Activated CD4-positive, alpha-beta memory T cell treated with anti-CD3 and anti-CD28 coated beads for 36 hours (primary cell): ENCODE measurements at places on chromosomes 4 and X. TPM values are rescaled to one million over a fixed set of nuclear protein-coding genes. Genes with fewer than 3 reads are reported as not detected.

Gene UGT2A1
- not detected for total RNA-seq

Gene PPBP
- total RNA-seq = not detected

Gene ANKRD17
- 43.2 TPM for total RNA-seq

Gene TMSB15C
- 2.7 TPM for total RNA-seq

Gene GPM6B
- not detected for total RNA-seq

Gene SMIM10
- 0.34 TPM for total RNA-seq

Gene BTC
- total RNA-seq = not detected

Gene SYAP1
- total RNA-seq = 20.8 TPM

Gene NUP62CL
- total RNA-seq = 2.8 TPM

Gene IDS
- 72.2 TPM for total RNA-seq

Gene ESX1
- not detected for total RNA-seq

Gene CMC4
- 7.2 TPM for total RNA-seq

Gene LIMCH1
- total RNA-seq = not detected

Gene HERC6
- total RNA-seq = 12.5 TPM

Gene CENPE
- 41.9 TPM for total RNA-seq

Gene DDIT4L
- total RNA-seq = 0.24 TPM

Gene GABRQ
- total RNA-seq = not detected

Gene ZDHHC15
- total RNA-seq = 0.14 TPM

Gene ATOH1
- not detected for total RNA-seq

Gene PDGFRA
- not detected for total RNA-seq

Gene CABS1
- total RNA-seq = not detected

Gene ARFIP1
- total RNA-seq = 9.3 TPM

Gene WNK3
- 0.19 TPM for total RNA-seq

Gene ARAP2
- total RNA-seq = 49.3 TPM

Gene FTSJ1
- 62.8 TPM for total RNA-seq

Gene PTPN13
- 2.7 TPM for total RNA-seq

Gene TMEM165
- total RNA-seq = 56.8 TPM

Gene CDS1
- 0.17 TPM for total RNA-seq

Gene HELT
- total RNA-seq = not detected

Gene CACNA1F
- 0.74 TPM for total RNA-seq

Gene UBQLN2
- total RNA-seq = 52.0 TPM

Gene BTK
- 0.58 TPM for total RNA-seq

Gene GLRA2
- not detected for total RNA-seq

Gene TCEAL7
- not detected for total RNA-seq

Gene FATE1
- not detected for total RNA-seq

Gene AR
- total RNA-seq = 0.22 TPM

Gene HPSE
- 16.5 TPM for total RNA-seq

Gene GLUD2
- 1.4 TPM for total RNA-seq

Gene SMIM10L2A
- total RNA-seq = 0.31 TPM

Gene ERCC6L
- 10.8 TPM for total RNA-seq

Gene ZCCHC18
- 0.36 TPM for total RNA-seq

Gene TBC1D1
- total RNA-seq = 67.6 TPM

Gene MSX1
- 0.12 TPM for total RNA-seq

Gene FHIP1A
- total RNA-seq = 0.45 TPM

Gene ZNF674
- 2.6 TPM for total RNA-seq

Gene FHDC1
- total RNA-seq = 0.07 TPM

Gene PRRG1
- not detected for total RNA-seq

Gene TRIM61
- total RNA-seq = 1.0 TPM

Gene PDLIM3
- not detected for total RNA-seq

Gene CLIC2
- total RNA-seq = 0.40 TPM

Gene FGB
- not detected for total RNA-seq

Gene IL2
- 165 TPM for total RNA-seq
